ENCODE measurements at places on chromosomes 13 and 19. TPM values are rescaled to one million over a fixed set of nuclear protein-coding genes. Genes with fewer than 3 reads are reported as not detected.

PLEKHF1 gene
- total RNA-seq: 4.2 TPM

RNF113B gene
- not detected for total RNA-seq

KLK7 gene
- total RNA-seq: not detected

RAB20 gene
- 9.3 TPM for total RNA-seq

PTH2 gene
- total RNA-seq: not detected

KLF1 gene
- total RNA-seq: not detected

CNOT3 gene
- 11.9 TPM for total RNA-seq

WTIP gene
- 10.1 TPM for total RNA-seq

NCR1 gene
- not detected for total RNA-seq

NBEA gene
- total RNA-seq: 2.9 TPM

IFNL1 gene
- total RNA-seq: 1.3 TPM

PSG6 gene
- 0.89 TPM for total RNA-seq

PDE4C gene
- 0.15 TPM for total RNA-seq

LGALS4 gene
- total RNA-seq: not detected

KASH5 gene
- total RNA-seq: not detected

ZNF419 gene
- total RNA-seq: 22.2 TPM

COMMD6 gene
- 100 TPM for total RNA-seq

ELOF1 gene
- total RNA-seq: 84.6 TPM

RYR1 gene
- total RNA-seq: not detected

MBD3L2 gene
- not detected for total RNA-seq

ABHD13 gene
- total RNA-seq: 5.4 TPM

YJEFN3 gene
- total RNA-seq: 0.12 TPM

FXYD7 gene
- not detected for total RNA-seq

PTPRH gene
- total RNA-seq: 0.79 TPM

MAP4K1 gene
- total RNA-seq: 0.22 TPM

ZNF844 gene
- total RNA-seq: 2.5 TPM

PAN3 gene
- 12.9 TPM for total RNA-seq

ACP7 gene
- total RNA-seq: 1.7 TPM

PDX1 gene
- not detected for total RNA-seq

PRODH2 gene
- total RNA-seq: not detected

SERP2 gene
- 5.8 TPM for total RNA-seq

C13orf42 gene
- not detected for total RNA-seq

PRMT1 gene
- 208 TPM for total RNA-seq

ZNF837 gene
- total RNA-seq: 0.34 TPM

CYP4F2 gene
- 1.8 TPM for total RNA-seq

ZNF560 gene
- 0.10 TPM for total RNA-seq

HMG20B gene
- 112 TPM for total RNA-seq

SYNE4 gene
- total RNA-seq: not detected

KLK3 gene
- total RNA-seq: not detected

ACER1 gene
- not detected for total RNA-seq

TMEM38A gene
- 3.5 TPM for total RNA-seq

GRK1 gene
- total RNA-seq: not detected

CCDC70 gene
- 0.34 TPM for total RNA-seq

C19orf67 gene
- total RNA-seq: not detected

FBN3 gene
- not detected for total RNA-seq

MTUS2 gene
- total RNA-seq: 0.02 TPM

TYROBP gene
- total RNA-seq: not detected

KLK14 gene
- total RNA-seq: not detected

APC2 gene
- 0.49 TPM for total RNA-seq
